ENCODE measurements at places on chromosomes 16 and 17. TPM values are rescaled to one million over a fixed set of nuclear protein-coding genes. Genes with fewer than 3 reads are reported as not detected.

RNF157 gene
- total RNA-seq, result 2.5 TPM

SEZ6L2 gene
- total RNA-seq, result 3.1 TPM

GP1BA gene
- not detected for total RNA-seq

CCL11 gene
- total RNA-seq, result not detected

PRR15L gene
- total RNA-seq, result 0.26 TPM

SLC5A11 gene
- 0.24 TPM for total RNA-seq

CFAP119 gene
- 7.2 TPM for total RNA-seq

DNA sequence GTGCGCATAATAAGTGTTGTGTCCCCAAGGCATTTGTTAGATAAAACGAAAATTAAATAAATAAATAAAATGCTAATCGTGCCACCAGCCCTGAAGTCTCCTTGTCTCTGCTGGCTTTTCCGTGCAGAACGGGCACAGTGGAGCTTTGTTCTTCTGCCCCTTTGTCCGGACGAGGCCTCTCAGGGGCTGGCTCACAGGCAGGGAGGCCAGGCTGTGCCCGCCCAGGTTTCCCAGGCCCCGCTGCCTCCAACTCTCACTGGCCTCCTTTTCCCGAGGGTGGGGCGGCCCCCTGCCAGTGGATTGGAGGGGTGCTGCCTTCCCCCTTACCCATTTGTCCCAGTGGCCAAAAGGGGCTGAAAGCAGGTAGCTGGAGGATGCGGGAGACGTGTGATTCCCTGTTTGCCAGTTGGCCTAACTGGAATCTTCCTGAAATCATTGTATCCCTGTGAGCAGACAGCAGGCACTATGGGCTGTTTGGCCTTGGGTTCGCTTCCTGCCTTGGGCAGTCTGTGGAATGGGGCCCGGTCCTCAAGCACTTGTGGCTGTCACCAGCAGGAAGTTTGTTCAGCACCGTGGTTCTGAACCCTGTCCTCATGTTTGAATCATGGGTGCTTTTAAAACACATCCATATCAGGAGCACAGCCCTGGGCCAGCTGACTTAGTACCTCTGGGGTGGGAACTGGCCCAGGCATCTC lies 64.4 kb downstream of the KSR1 start:
- no peak for DNase-seq
- H3K4me1 ChIP-seq, result peaks cover 8% of the 10 kb centered on the region
- no peaks in the 10 kb centered on the region for H3K27me3 ChIP-seq
- H3K27ac ChIP-seq, result no peak overlapping the region
- H3K4me3 ChIP-seq, result no peak overlapping the region

- no peak overlapping the region for H3K4me3 ChIP-seq
- no peak for DNase-seq
Measured at GRCh38 chr16:66226762-66227161, 139.7 kb upstream of the CDH5 start.

DNA sequence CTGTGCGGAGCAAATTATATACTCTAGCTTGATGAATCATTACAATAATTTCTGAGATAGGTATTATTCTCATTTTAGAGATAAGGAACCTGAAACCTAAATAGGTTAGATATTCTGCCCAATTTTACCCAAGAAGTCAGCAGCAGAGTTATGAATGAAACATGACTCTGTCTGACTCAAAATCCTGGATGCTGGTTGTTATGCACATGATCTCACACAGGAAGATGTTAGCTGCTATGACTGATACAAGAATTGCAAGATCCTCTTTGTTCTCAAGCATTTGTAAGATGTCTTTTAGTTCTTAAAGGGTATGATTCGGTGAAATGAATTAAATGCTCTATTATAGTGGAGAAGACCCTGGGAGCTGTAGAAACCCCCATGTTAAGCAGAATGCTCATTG lies 447.8 kb downstream of the KIF2B start:
- no peak overlapping the region for H3K4me3 ChIP-seq
- H3K4me1 ChIP-seq, result no peaks in the 10 kb centered on the region
- H3K27me3 ChIP-seq, result no peaks in the 10 kb centered on the region
- no peaks in the 10 kb centered on the region for H3K36me3 ChIP-seq
- DNase-seq, result no peak
- H3K27ac ChIP-seq, result no peak overlapping the region

GRCh38 chr16:54431041-54431996 lies 144.7 kb upstream of the IRX3 start:
- no peak overlapping the region for H3K4me3 ChIP-seq
- H3K36me3 ChIP-seq, result no peaks in the 10 kb centered on the region
- H3K27me3 ChIP-seq, result no peaks in the 10 kb centered on the region

All from ovary (tissue), 10 donors.